ENCODE measurements at places on chromosomes 16 and 17. TPM values are rescaled to one million over a fixed set of nuclear protein-coding genes. Genes with fewer than 3 reads are reported as not detected.

The ADAMTS18 gene
- 47.5 TPM for total RNA-seq

DNA sequence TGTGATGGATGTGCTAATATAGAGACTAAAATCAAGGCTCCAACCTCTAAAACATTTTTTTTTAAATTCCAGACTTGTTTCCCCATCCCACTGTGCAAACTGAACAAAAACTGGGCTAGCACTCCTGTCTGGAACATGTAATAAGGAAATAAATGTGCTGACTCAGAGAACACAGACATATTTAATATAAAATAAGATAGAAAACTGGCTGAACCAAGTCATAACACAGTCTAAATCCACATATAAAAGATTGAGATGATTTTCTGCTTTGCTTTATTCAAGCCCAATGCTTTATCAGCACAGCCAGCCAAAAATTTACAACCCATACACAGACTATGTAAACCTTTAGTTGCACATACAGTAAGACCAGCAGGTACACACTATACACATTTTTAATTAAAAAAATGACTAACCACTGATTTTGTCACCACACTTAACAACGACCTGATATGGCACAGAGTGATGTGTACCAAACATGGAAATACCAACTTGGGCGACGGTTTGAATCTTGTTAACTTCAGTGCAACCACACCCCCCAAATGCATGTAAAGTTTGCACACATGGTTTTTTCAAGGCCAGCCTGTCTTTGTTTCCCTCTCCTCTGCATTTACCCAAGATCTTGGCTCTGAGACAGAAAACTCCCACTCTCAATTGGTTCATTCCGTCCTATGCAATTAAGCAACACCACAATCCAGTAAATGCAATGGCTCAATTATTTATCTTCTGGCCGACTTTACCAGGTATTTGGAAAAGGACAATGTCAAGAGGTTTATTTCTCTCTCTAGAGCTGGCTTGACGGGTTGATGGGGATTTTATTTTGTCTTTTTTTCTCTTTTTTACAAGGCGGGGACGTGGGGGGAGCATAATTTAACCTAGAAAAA lies 1.2 kb downstream of the STAT3 start:
- DNase-seq, result no peak

DNA sequence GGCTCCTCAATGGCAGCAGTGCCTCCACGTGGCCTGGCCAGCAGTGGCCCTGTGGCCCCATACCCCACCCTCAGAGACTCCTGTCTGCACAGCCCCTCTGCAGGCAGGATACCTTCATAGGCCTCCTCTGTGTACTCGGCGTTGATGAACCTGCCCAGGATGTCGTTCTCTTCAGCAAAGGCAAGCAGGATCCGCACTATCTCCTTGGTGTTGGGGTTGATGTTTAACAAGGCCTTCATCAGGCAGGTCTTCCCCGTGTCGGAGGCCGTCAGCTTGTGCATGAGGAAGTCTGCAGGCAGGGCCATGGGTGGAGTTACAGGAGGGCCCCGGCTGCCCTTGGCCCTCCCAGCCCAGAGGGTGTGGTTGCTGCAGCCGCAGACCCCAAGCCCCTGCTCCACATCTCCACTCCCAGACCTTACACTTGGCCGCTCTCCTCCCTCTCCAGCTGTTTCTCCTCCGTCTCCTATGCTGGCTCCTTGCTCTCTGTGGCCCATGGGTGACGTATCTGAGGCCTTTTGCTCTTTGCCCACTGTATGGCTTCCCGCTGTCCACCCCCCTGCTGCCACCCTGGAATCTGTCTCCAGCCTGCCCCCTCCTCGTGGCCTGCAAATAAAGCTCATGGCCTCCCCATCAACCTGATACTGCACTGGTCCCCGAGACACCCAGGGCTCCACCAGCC lies 15.1 kb downstream of the TRPV3 start:
- no peak for DNase-seq

DNA sequence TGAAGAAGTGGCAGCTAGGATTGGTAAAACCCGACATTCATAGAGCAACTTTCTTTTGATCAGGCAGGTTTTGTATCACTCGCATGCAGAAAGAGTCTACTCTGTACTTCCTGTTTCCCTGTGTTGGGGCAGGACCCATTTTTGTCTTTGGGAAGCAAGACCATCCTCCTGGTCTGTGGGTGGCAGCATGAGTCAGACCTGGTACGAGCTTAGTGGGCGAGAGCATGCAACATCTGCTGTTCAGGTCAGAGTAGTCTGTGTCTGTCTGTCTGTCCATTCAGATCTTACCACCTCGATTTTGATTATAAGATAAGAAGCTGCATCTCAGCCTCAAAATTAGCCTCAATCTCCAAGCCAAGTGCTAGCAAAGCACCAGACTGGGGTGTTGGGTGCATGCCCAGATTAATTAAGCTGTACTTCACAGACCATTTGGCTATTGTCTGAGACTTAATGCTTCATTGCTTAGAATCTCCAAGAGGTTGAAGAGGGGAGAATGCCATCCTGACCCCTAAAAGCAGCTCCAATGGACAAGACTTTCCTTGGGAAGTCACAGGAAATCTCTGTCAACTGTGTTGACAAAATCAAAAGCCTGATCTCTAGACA lies 110.9 kb downstream of the XYLT1 start:
- DNase-seq, result no peak

DNA sequence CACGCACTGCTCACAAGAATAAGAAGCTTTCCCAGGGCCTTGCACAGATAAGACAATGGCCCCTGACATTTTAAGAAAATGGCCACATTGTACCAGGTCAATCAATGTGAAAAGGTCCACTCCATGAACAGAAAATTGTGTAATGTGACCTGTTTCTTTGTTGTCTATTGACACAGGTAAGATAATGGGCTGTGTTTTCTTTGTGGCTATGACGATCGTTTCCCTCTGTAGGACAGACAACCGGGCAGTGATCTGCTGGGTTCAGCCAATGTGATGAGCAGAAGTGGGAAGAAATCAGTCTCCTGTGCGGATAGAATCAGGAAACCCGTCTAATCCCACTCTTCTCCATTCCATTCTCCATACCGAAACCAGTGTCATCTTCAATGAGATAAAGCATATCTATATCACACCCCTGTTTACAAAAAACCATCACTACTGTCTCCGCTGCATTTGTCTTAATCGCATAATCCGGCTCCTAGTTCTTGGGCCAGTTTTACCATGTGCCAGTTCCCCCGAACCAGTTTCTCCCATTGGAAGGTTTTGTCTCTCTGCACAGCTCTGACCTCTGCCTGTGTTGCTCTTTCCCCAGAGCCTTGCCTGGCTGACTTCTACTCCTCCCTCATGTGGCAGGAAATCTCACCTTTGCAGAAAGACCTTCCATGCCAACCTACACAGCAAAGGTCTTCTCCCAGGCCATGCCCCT lies 66.9 kb upstream of the ATF7IP2 start:
- DNase-seq, result no peak

DNA sequence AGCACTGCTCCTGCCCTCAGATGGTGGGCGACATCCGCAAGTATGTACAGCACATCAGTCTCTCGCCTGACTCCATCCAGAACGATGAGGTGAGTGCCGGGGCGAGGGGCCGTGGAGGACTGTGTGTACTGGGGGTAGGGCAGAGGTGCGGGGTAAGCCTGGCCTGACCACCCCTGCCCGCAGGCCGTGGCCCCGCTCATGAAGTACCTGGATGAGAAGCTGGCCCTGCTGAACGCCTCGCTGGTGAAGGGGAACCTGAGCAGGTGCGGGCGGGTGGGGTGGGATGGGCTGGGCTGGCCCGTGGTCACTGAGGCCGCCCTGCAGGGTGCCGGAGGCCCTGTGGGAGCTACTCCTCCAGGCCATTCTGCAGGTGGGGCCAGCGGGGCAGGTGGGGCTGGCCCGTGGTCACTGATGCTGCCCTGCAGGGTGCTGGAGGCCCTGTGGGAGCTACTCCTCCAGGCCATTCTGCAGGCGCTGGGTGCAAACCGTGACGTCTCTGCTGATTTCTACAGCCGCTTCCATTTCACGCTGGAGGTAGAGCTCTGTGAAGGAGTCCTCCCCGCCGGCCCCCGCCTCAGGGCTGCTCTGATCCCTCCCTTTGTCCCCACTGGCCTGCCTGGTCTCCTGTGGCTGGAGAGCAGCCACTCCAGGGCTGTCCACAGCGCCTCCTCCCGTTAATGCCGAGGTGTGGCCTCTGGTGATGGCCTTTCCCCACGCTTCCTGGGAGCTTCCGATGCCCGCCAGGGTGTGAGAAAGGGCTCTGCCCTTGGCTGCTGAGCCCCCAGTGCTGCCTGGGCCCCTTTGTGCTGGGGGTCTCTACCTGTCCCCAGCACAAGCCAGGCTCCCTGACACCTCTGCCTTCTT lies 5.0 kb downstream of the TSR3 start:
- DNase-seq, result no peak

- no peak for DNase-seq
Measured at GRCh38 chr16:16805809-16806208, 426.9 kb downstream of the NPIPA7 start.

DNA sequence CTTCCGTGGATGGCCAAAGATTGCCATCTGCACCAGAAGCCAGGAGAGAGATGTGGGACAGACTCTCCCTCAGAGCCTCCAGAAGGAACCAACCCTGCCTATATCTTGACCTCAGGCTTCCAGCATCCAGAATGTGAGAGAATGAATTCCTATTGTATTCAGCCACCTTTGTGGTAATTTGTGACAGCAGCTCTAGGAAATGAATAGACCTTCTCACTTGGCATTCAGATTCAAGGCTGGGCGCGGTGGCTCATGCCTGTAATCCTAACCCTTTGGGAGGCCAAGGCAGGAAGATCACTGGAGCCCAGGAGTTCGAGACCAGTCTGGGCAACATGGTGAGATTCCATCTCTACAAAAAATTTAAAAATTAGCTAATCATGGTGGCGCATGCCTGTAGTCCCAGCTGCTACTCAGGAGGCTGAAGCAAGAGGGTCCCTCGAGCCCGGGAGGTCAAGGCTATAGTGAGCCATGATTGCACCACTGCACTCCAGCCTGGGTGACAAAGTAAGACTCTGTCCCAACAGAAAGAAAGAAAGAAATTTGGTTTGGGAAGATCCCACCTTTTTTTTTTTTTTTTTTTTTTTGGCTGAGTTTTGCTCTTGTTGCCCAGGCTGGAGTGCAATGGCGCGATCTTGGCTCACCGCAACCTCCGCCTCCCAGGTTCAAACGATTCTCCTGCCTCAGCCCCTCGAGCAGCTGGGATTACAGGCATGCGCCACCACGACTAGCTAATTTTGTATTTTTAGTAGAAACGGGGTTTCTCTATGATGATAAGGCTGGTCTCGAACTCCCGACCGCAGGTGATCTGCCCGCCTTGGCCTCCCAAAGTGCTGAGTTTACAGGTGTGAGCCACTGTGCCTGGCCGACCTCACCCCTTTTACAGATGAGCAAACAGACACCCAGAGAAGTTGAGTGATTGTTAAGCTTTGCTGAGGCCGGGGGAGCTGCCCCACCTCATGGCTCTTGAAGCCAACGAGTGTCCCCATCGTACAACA lies 4.3 kb upstream of the CPSF4L start:
- no peak for DNase-seq

The KRTAP2-3 gene
- total RNA-seq, result 1.8 TPM

- no peak for DNase-seq
Measured at GRCh38 chr17:29163563-29163962, 16.6 kb downstream of the MYO18A start.

- no peak for DNase-seq
Measured at GRCh38 chr16:25264597-25264996, 7.0 kb upstream of the ZKSCAN2 start.

- DNase-seq, result no peak
Measured at GRCh38 chr16:57039148-57039812, 49.9 kb downstream of the NLRC5 start.

The SLC5A11 gene
- 0.29 TPM for total RNA-seq

The SOX15 gene
- total RNA-seq, result not detected

DNA sequence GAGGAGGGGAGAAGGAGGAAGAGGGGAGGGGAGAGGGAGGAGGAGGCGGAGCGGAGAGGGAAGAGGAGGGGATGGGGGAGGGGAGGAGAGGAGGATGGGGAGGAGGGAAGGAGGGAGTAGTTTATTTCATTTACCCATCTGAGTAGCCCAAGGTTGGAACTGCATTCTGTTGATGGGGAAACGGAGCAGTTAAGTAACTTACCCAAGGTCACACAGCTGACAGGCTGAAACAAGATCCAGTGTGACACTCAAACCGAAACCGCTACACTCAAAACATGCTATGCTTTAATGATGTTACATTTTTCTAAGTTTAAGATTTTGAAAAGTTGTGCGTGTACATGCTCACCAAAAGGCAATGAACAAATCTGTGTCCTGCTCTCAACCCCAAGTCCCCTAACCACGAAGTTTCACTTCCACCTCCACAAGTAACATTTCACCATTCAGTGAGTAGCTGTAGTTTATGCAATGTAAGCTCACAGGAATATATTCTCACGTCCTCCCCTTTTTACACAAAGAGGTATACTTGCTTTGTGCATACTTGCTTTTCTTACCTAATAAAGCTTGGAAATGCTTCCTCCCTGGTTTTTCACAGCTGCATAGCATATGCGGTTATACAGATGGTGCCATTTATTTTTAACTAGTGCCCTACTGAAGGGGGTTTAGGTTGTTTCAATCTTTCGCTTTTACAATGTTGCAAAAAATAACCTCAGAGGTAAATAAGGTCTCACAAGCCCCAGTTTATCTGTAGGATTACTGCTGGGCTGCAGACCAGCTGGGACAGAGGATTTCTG lies 275.3 kb downstream of the PARN start:
- no peak for DNase-seq

GRCh38 chr16:78317564-78318240 lies 218.2 kb downstream of the WWOX start:
- no peak for DNase-seq

The ITGAL gene
- not detected for total RNA-seq

The IGSF6 gene
- total RNA-seq, result not detected

DNA sequence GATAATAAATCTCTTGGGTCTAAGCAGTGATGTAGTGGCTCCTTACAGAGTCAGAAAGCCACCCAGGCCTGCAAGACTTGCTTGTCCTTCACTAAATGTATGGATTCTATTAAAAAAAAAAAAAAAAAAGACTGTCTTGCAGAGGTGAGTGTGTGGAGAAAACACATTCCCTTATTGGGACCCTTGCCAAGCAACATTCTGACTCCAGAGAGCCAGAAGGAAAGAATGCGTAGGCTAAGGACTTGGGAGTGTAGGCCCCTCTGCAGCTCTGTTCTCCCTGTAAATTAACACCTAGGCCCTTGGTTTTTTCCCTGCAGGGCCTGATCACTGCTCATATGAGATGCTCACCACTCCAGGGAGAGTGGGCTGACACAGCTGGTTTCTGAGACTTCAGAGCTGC lies 17.8 kb downstream of the SCPEP1 start:
- DNase-seq, result no peak

The ARL5C gene
- not detected for total RNA-seq

DNA sequence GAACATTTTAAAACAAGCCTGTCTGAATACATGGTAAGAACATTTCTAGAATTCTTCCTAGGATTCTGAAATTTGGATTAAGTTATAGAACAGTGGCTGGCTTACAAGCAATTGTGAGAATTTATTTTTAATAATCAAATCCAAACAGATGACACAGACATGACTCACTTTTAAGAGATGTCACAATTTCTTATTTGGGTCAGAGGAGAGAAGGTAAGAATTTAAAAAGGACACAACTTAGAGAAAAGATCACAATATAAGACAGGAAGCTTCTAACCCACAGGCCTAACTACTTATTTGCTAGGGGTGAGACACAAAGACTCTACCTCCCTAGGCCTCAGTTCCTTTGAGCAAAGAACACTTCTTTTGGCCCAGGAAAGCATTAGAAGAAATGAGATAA lies 32.7 kb downstream of the ZZEF1 start:
- DNase-seq, result no peak

GRCh38 chr16:55488306-55488705 lies 9.3 kb downstream of the MMP2 start:
- no peak for DNase-seq
